ENCODE measurements at places on chromosomes 6 and 20.

- DNase-seq: no peak
Observed at GRCh38 chr6:97850458-97851212, 567.6 kb upstream of the MMS22L start.

GRCh38 chr6:139942331-139942730 lies 567.9 kb upstream of the CITED2 start:
- DNase-seq: no peak

DNA sequence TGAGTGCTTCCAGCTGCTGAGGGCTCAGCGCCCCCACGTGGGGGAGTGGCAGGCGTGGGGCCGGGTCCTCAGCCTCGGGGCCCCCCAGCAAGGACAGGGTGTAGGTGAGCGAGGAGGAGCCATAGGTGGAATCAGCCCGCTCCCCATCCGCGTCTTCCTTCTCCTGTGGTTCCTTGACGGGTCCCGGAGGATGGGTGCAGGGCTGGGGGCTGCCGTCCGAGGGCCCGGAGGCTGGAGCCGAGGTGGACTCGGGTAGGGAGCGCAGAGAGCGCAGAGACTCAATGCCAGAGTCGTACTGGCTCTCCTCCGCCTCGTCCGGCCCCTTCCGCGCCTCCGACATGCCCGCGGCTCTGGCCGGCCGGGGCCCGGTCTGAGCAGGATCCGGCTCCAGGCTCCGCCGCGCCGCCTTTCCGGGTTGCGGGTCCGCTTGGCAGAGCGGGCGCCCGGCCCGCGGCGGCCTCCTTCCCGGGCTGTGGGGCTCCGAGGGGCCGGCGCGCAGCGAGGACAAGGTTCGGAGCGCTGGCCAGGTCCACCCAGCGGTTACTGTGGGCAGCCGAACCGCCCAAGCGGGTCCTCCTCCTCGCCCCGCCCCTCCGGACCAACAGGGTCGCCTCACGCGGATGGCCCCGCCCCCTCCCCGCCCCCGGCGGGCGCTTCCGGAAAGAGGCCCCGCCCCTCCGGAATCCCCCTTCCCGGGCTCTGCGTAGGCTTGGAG lies at the start of gene NFKBIE:
NFKBIE (minus strand) TSS at position 545 of the 715 bp plus-strand sequence; CDS start at position 340, 205 bp downstream.
- peak; percentile 55 for DNase-seq

GRCh38 chr6:161507375-161507774 lies 233.5 kb upstream of the AGPAT4 start:
- DNase-seq: no peak

- no peak for DNase-seq
Observed at GRCh38 chr20:6811262-6812035, 44.0 kb downstream of the BMP2 start.

GRCh38 chr6:76275746-76276145 lies 203.3 kb upstream of the IMPG1 start:
- no peak for DNase-seq

GRCh38 chr6:132089173-132089572 lies 138.0 kb upstream of the CCN2 start:
- no peak for DNase-seq

DNA sequence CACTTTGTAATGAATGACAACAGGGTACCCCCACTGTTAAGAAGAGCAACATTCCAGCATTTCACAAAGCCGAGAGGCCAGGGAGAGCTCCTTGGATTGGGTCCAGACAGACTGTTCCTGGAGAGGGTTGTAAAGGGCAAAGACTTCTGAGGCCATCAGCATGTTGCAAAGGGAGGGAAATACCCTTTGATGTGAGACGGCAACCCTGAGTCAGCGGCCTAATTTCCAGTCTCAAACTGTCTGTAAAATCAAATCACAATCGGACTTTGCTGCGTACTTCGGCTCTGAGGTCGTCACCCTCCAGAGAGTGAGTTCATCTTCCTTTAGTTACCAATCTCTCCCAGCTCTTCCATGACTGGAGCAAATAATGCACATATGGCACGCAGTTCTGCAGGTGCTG lies 101.0 kb upstream of the DTNBP1 start:
- no peak for DNase-seq

GRCh38 chr6:5854899-5855298 lies 151.8 kb downstream of the NRN1 start:
- no peak for DNase-seq

DNA sequence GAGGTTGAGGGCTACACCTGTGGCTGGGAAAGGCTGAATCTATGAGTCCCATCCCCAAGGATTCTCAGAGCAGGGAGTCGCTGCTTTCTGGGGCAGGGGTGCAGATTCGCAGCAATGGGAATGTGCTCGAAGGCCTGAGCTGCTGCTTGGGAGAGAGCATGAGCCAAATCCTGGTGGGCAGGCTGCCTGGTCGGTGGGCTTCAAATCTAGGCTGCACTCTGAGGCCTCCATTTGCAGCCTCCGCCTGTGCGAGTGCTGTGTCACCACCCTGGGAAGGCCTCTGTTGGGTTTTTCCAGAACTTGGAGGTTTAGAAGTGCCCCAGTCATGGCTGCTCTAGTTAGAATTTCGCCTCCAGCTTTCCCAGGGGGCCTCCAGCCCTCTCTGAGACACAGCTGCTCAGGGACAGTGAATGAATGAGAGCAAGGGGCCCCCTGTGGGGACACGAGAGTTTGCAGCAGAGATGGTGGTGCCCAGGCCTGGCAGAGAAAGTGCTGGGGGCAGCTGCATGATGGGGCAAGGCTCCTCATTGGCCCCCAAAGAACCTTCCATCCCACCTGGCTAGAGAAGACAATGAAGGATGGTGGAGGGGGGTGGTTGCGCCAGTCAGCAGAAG lies 31.1 kb upstream of the RNF24 start:
- no peak for DNase-seq

- DNase-seq: no peak
Observed at GRCh38 chr6:165117121-165117520, 192.3 kb downstream of the C6orf118 start.

DNA sequence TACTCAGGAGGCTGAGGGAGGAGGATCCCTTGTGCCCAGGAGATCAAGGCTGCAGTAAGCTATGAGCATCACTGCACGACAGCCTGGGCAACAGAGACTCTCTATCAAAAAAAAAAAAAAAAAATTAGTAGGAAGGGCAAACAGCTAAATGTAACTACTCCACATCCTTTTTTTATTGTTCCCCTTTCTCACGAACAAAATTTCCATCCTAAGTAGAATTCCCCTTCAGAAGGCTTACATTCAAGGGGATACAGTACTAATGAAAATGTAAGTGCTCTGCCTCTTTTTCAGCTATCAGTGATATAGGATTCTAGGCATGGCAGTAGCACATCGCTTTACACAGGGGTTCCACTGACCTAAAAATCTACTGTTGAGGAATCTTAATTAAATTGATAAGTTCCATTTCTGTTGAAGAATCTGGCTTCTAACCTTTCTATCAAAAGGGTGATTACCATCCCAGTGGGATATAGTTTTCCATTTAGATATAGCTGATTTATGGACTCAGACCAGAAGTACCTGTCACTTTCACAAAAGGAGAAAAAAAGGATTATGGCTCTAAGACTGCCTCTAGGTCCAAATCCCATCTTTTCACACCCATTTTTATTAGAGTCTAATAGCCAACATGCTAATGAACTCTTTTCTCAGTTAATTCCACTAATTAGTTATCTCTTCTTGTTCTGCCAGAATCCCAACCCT lies 2.6 kb downstream of the B4GALT5 start:
- no peak for DNase-seq

GRCh38 chr20:57526087-57526884 lies 1.3 kb upstream of the CTCFL start:
- no peak for DNase-seq

DNA sequence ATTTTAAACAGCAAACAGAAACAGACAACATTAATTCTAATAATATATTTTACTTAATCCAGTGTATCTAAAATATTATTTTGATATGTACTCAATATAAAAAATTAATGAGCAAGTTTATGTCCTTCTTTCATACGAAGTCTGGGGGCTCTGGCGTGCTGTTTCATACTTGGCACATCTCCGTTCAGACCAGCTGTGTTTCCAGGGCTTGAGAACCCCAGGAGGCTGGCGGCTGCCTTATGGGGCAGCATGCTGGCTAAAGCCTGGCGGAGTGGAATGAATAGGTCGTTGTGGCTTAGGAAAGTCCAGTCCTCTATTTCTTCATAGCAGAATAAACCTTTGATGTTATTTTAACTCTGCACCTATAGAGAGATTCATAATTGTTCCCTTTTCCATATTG lies 43.3 kb downstream of the DUSP22 start:
- no peak for DNase-seq

GRCh38 chr6:149918151-149918905 lies 4.6 kb downstream of the RAET1G start:
- no peak for DNase-seq

GRCh38 chr6:13012977-13013680 lies 296.6 kb downstream of the PHACTR1 start:
- DNase-seq: no peak

DNA sequence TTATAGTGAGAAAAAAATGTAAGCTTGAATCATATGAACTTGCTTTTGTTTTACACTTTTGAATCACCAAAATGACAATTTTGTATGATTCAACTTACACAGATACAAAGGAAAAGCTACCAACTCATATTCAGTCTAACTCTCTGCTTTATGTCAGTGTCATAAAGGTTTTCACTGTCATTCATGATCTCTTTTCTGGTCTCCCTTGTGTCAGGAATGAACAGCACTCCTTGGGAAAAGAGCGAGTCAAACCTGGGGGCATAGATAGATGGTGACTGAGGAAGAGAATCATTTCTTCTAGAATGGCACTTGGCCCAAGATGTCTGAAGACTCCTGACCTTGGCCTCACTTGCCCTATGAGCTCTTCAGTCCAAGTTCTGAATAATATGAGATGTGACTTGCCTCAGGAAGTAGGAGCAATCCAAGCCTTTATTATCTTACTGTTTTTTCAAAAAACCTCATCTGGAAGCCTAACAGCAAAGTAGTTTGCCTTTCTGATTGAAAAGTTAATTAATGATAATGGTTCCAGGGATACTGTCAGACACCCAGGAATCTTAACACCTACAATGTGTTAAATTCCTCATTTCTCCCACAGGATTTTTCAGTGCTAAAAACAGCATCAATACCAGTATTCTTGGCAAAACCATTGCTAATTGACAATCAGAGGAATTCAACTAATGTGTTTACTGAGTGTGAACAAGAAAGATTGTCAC lies 270.0 kb upstream of the HSF2 start:
- no peak for DNase-seq

GRCh38 chr6:128127650-128128049 lies 226.8 kb upstream of the THEMIS start:
- DNase-seq: no peak

DNA sequence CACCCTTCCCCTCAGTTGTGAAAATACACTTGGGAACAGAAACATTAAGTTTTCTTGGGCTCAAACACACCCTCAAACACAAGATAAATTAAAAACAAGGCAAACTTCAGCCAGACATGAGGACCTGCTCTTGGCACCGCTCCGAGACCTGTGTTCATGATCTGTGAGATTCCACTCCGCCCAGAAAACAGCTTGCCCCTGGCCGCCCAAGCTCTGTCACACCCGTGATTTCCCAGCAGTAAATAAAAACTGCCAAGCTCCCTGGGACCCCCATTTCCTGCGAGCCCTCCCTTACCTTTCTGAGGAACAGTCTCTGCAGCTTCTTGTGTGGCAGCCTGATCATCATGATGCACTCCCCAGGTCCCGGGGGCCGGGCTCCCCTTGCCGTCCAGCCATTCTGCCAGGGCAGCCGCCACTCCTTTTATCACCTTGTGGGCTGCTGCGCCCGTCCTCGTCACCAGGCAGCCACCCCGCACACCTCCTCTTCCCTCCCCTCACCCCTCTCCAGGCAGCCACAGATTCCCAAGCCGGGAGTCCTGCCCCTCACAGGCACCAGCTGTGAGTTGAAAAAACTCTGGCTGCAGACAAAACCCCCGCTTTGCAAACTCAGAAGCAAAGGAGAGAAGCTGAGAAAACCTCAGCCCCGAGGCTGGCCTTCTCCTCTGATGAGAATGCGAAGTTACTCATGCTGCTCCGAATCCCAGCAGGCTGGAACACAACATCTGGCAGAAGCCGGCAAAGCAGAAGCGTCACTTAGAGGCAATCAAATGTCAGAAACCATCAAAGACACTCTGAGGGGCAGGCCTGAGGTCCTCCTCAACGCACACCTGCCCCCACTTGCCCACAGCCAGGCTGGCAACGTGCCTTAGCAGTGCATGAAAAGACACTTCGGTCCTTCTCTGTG lies 130.4 kb upstream of the RPS6KA2 start:
- DNase-seq: no peak

DNA sequence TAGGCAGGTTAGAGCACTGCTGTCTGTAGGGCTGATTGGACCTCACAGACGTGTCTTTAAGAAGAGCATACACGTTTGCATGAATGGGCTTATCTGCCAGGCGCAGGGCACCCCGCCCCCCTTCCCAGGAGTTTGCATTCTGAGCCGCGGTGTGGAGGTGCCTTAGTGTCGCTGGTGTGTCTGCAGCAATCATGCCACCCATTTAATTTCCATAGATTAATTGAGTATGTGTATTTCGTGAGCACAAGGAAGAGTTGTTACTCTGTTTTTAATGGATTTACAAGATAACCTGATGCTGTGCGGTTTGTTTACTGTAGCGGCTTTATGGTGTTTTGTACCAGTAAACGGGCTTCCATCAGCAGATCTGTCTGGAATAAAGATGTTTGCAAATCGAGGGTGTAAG lies 107.7 kb downstream of the ZDHHC14 start:
- no peak for DNase-seq

DNA sequence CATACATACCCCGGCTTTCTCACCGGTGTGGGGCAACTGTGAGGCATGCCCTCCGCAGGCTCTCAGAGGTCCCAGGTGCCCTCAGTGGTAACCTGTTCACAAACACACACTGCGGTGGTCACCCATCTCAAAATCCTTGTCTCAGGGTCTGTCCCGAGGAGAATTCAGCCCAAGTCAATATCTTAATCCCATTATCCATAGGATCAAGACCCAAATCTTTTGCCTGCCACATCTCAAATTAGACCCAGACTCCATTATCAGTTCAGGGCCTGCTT lies 140.8 kb downstream of the CDC5L start:
- no peak for DNase-seq

GRCh38 chr20:63810730-63811490 lies 20.2 kb downstream of the ZBTB46 start:
- DNase-seq: no peak

DNA sequence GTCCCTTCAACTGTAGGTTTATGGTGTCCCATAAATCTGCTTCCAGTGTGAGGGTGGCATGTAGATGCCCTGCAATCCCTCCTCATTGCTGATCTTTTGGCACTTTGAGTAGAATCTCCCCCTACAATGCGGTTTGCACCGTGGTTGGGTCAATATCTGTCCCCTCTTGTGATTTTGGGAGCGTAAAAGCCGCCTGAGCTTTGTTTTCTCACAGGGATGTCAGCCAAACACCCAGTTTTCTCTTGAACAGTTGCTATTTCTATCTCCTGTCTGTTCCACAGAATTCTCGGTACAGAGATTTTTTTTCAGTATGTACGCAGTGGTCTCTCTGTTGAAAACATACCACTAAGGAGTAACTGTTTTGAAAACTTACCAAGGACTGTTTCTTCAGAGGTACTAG lies 21.8 kb downstream of the CDS2 start:
- no peak for DNase-seq

GRCh38 chr6:106525107-106525881 lies 104.0 kb downstream of the RTN4IP1 start:
- DNase-seq: no peak

DNA sequence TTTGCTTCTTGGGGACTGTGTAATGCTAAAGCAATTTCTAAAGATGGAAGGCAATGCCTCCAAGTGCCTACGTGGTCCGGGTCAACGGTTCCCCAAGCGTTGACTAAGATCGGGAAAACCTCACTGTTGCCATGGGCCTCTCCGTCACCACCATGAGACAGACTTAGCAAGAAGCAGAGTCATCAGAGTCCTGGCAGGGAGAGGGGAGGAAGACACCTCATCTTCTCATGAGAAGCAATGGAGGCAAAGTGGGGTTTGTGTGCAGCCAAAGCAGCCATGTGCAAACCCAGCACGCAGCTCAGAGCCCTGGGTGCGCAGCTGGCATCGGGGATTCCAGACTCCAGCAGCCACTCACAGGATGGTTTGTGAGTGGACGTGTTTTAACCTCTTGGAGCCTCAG lies 111.4 kb downstream of the SYNDIG1 start:
- no peak for DNase-seq
